ENCODE measurements at places on chromosomes 2 and 18.

- no peak for DNase-seq
Observed at GRCh38 chr2:41886757-41887156, 161.1 kb upstream of the PKDCC start.

DNA sequence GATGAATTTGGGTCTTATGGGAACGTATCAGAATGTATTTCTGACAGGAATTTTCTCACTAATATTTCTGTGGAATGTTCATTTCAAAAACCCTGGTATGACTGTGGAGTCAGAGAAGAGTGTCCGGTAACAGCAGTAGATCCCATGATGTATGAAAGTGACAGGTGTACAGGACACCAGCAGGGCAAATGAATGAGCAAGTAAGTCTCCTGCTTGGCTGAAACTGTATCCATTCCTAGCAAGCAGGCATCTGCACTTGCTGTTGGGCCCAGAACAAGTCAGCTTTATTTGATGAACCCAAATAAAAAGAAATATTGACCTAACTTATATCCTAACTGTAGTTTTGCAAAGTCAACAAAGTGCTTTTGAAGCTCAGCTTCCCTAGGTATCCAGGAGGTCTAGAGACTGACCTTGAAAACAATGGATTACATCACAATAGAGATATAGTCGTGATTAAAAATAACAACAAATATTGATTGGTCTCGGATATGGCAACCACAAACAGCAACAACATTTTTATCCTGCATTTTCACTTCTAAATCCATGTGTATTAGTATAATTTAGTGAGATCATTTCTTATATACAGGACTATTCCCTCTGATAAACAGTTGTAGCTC, 37.6 kb downstream of the NXPH2 start:
- no peak for DNase-seq

GRCh38 chr2:197286805-197287595, 23.6 kb downstream of the ANKRD44 start:
- DNase-seq = no peak

DNA sequence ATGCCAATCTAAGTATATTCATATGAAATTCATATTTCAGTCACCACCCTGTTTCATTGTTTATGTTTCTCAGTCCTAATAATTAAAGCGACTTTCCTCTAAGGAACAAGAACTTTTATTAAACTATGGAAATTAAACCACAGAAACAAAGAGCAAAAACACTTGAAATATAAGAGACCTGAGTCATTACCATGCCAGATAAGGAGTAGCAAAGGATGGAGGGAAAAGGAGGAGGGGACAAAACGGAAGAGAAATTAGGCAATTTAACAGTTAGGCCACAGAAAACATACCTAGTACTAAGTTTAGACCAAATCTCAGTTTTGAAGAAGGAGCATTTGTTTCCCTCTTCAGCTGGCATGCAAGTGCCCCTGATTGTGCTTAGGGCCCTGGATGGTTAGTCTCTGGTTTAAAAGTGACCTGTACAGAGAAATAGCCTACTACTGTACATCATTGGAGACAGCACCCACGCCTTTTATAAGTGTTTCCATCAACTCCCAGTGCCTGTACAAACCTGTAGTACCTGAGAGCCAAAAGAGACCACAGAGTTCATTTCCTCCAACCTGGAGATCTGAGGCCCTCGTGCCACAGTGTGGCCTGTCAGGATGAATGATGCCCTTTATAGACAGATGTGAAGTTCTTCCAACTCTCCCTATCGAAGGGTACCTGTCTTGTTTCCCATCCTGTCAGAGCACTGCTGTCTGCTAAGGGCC, 74.5 kb downstream of the SPATS2L start:
- DNase-seq = no peak

- DNase-seq = no peak
Observed at GRCh38 chr18:60936101-60936500, 397.1 kb upstream of the CDH20 start.

GRCh38 chr2:203578759-203579643, 43.9 kb upstream of the RAPH1 start:
- no peak for DNase-seq

DNA sequence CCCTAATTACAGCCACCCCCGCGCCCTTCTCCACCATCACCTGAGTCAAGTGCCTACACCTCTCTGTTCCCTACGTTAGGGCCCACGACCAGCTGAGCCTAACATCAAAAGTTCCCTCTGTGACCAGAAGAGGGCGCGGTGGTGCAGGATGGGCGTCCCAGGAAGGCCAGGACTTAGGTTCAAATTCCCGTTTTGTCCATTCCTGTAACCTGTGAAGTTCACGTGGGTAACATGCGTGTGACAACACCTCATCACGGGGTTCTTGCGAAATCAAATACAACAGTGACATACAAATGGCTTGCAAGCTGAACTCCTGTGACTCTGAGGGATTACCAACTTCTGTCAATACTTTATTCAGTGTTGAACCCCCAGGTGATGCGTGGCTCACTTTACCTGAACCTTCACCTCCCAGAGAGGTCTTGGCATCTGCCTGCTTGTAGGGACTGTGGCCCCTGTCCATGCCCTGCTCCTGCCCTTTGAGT, 207.9 kb downstream of the ARL4C start:
- peak; percentile 41 for DNase-seq

DNA sequence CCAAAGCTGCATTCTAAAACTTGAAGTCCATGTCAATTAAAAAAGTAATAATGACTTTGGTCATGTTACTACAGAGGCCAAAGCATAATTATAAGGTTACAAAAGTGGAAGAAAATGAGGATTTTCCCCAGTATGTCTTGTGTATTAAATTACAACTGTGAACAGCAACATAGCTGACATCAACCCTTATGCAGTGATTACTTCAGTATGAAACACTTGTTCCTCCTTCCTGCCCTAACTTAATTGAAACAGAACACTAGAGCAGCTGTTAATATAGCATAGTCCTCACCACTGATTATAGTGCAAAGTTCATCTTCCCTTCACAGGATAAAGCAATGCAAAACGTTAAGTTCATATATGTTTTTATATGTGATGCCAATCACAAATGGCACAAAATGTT, 29.9 kb downstream of the EPB41L3 start:
- DNase-seq = no peak

DNA sequence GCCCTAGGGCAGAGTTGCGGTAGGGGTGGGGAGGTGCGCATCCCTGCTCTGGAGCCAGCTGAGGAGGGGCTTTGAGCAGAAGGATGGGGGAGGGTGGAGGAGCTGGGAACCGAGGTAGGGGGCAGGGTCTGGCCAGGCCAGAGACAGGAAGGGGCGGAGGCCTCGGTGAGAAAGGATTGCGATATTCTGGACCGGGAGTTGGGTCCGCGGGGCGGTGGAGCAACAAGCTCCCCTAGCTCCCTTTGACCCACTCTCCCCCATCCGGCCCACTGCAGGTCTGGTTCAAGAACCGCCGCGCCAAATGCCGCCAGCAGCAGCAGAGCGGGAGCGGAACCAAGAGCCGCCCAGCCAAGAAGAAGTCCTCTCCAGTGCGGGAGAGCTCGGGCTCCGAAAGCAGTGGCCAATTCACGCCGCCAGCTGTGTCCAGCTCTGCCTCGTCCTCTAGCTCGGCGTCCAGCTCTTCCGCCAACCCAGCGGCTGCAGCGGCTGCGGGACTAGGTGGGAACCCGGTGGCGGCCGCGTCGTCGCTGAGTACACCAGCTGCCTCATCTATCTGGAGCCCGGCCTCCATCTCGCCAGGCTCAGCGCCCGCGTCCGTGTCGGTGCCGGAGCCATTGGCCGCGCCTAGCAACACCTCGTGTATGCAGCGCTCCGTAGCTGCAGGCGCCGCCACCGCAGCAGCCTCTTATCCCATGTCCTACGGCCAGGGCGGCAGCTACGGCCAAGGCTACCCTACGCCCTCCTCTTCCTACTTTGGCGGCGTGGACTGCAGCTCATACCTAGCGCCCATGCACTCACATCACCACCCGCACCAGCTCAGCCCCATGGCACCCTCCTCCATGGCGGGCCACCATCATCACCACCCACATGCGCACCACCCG, 4.8 kb downstream of the OTX1 start:
- DNase-seq = no peak

DNA sequence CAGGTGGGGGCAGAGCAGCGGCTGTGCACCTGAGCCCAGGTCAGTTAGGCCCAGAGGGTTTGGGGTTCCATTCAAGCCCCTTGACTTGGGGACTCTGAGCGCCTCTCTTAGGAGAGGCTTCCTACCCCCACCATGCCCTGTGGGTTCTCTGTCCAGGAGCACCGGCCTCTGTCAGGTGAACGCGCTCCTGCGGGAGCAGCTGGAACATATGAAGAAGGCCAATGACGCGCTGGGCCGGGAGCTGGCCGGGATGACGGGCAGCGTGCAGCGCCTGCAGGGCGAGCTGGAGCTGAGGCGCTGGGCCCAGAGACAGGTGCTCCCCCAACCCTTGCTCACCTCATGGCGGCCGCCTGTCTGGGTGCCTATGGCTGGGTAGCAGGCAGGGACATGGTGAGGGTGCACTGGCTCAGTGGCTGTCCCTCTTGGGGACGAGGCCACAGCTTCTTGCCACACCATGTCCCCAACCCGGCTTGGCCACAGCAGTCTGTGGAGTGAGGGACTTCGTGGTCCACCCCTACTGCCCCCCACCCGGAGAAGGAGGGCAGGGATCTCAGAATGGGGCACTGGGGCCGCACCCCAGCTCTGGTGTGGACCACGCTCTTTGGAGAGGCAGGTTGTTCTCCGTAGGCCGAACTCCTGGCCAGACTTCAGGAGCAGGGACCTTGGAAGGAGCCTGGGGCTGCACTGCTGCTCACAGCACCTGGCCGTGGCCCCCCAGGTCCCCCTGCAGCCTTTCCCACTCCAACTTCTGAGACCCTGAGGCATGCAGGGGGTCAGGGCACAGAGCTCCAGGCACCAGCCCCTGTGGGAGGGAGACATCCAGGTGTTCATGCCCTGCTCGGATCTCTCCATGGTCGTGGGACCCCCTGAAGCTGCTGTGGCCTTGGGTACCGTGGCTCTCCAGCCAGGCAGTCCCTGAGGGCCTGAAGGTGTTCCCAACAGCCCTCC, 19.7 kb downstream of the CROCC2 start:
- no peak for DNase-seq

DNA sequence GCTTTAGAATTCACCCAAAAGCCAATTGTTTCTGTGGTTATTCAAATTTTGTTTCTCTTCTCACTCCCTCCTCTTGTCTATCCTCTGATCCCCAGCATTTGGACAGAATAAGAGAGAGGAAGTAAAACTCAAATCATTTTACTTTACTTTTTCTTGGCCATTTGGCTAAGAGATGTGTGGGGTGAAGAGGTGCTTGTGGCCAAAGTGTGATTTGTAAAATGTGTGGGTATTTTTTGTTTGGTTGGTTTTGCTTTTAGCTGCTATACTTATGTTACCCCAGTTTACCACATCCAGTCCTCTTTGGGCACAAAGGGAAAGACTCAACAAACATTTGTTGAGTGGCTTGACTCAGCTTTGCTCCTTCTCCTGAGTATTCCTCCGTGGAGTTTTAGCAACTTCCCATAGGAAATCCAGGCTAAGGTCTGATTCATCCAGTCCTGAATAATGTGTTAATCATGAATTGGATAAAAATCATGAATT, 109.1 kb upstream of the CYP1B1 start:
- DNase-seq = no peak

- DNase-seq = no peak
Observed at GRCh38 chr2:159859583-159859982, 61.6 kb upstream of the CD302 start.

GRCh38 chr18:54162431-54162830, 62.0 kb downstream of the MBD2 start:
- DNase-seq = no peak

GRCh38 chr2:70777450-70777849, 9.4 kb upstream of the ADD2 start:
- no peak for DNase-seq

DNA sequence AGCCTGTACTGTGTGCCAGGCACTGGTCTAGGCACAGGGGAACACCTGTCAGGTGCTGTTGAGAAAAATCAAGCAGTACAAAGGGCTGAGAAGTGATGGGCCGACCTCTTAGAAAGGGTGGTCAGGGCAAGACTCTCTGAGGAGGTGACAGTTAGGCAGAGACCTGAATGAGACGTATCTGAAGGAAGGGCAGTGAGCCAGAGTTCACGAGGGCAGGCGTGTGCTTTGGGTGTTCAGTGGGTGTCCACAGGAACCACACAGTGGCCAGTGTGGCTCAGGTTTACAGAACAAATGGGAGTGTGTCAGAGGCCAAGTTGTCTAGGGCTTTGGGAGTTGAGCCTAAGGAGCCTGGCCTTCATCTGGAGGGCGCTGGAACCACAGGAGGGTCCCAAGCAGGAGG, 6.2 kb downstream of the ARMC9 start:
- DNase-seq = no peak

DNA sequence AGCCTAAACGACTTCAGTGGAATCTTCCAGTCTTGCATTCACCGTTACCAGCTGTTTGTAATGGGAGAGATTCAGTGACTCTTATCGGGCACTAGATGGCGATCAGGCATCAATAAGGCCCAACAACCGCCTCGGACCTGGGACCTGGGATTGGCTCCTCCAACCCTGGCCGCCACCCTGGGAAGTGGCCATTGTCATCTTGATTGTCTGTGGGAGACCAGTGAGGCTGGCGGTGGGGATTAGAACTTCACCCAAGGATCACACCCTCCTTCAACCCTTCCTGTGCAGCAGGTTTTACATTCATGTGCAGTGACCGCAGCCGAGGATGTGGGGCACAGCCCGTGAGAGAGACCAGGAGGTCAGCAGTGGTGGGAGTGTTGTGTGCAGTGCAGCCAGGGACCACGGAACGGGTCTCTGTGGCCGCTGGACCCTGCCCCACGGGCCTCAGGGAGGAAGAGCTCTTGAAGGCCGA, 85.3 kb downstream of the SPP2 start:
- DNase-seq = peak; percentile 21

DNA sequence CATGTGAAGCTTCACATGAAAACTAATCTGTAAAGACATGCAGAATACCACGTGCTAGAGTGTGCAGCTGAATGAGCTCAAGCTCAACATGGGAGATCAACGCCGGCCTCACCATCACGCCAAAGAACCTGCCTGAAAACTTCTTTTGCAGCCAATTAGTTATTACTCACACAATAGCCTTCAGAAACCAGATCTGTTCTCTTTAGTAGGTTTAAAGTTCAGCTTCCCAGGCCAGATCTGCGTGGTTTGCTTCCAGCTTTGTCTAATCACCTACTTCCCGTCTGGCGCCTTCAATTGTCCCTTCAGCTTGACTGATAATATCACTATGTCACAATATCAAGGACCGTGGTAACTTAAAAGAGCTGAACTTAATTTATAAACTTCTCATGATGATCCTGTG, 68.0 kb upstream of the ZNF236 start:
- no peak for DNase-seq
